ENCODE measurements at places on chromosomes 6 and 20.

DNA sequence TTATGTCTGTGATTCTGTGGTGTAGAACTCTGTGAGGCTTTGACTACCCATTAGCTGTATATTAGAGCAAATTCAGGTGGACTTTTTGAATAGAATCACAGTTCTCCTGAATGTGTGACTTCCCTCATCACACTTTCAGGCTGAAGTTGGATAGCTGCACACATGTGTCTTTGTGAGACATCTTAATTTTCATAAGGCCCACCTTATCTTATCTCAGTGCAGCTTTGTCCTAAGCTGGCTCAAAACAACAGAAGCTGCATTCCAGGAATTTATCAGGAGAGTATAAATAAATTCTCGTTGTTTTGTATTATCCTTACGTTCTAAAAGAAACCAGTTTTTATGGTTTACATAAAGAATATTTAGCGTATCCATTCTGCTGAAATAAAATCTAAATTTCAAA, 26.2 kb upstream of the SLC35D3 start:
- no peak for DNase-seq

DNA sequence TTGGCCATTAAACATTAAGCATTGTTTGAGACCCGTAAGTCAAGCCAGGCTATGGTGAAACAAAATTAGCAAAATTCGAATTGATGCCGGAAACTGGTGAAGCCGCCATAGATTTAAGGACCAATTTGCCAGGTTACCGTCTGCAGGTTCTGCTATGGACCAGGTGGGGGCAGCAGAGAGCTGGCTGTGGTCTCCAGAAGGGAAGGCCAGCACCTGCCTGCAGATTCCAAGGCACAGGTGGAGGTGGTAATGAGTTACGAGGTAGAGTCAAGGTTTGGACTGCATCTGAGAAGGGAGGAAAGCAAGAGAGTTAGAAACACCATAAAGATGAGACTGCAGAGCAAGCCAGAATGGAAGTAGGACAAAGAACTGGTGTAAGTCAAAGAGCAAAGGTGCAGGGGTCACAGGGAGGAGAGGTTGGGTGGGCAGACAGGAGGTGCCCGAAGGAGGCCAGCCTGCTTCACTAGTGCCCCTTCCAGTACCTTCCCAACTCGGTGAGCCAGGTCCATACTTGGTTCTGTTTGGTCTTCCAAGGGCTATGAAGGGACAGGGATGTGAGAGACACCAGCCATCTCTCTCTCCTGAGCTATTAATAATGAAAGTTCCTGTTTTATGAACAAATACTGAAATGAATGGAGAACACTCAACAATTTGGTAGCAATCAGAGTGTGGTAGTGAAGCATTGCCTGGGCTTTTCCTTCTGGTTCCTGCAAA, 131.6 kb upstream of the ESR1 start:
- peak; percentile 8 for DNase-seq

DNA sequence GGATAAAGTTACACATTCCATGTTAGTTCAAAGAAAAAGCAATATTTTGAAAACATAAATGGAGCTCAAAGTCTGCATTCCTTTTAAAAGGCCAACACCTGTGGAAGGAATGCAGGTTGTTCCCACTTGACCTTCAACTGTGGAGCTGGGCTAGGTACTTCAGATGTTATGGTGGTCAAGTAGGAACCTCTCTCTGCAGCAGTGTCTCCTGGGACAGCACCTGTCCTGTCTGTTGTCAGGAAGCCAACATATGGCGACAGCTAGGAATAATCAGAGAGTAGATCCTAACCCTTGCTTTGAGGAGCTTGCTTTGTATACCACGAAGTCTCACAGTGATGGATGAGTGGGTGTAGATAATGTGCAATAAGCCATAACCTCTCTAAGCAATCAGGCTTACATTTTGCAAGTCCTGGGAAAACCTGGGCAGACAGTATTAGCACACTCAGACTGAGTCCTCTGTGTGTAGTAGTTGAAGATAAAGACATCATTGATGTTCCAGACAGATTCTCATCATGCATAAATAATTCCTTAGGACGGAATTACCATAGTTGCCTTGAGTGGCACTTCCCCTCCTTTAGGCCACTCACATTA, 347.5 kb downstream of the PRL start:
- no peak for DNase-seq

DNA sequence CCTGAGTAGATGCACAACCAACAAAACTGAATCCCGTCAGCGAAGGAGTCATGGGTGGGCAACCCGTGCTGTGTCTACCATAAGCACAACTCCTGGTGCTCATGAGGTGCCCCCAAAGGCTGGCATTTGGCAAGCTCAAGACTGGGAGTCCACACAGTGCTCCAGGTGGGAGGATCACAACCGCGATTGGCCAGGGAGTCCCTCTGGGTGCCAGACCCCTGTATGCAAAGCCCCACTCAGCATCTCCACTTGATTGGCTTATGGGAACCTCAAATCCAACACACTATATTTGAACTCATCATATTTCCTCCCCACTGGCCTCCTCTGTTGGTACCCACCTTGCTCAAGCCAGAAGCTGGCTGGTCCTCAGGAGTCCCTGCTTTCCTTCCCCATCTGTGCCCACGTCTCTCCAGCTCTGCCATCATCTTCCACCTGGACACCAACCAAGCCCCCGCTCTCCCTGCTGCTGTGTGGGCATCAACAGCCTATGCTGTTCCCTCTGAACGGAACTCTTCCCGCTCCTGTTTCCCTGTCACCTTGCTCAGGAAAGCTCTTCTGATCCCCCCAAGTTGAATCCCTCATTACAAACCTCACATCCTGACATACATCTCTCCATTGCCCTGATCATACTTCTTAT, 142.3 kb upstream of the PTPN1 start:
- DNase-seq: no peak

DNA sequence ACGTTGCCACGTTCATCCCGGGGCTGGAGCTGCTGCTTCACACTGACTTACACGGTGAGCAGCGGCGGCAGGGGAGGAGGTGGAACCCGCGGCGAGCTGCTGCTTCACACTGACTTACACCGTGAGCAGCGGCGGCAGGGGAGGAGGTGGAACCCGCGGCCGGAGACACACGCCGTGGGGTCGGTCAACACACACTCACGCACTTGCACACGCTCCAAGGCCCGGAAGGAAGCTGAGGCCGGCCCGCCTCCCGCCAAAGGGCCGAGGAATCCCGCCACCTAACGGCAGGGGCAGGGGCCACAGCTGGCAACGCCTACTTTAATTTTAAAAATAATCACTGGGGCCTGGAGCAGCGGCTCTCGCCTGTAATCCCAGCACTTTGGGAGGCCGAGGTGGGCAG, 94.4 kb upstream of the FOXC1 start:
- no peak for DNase-seq

GRCh38 chr6:40399888-40400457, 187.2 kb downstream of the LRFN2 start:
- no peak for DNase-seq

GRCh38 chr20:43238266-43238665, 48.6 kb upstream of the PTPRT start:
- no peak for DNase-seq

GRCh38 chr6:76768556-76768955, 694.7 kb downstream of the HTR1B start:
- no peak for DNase-seq

- DNase-seq: no peak
These were observed 539.3 kb upstream of the ID4 start for GRCh38 chr6:19297880-19298279.

DNA sequence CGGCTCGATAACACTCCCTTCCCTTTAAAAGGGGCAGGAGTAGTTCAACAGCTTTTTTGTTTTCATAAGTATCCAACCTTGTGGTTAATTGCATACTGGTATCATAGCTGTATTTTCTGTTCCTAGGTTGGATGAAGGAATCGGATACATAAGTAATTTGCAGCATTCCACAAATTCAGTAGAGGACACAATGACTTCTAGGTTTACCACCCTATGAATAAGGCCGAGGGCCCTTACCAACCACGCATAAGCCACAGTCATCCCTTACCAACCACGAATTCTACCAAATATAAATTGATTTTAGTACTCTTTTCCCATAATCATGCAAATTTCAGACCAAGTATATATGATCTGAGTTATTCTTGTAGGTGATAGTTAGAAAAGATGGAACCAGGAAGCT, 36.3 kb downstream of the MCUR1 start:
- DNase-seq: no peak

DNA sequence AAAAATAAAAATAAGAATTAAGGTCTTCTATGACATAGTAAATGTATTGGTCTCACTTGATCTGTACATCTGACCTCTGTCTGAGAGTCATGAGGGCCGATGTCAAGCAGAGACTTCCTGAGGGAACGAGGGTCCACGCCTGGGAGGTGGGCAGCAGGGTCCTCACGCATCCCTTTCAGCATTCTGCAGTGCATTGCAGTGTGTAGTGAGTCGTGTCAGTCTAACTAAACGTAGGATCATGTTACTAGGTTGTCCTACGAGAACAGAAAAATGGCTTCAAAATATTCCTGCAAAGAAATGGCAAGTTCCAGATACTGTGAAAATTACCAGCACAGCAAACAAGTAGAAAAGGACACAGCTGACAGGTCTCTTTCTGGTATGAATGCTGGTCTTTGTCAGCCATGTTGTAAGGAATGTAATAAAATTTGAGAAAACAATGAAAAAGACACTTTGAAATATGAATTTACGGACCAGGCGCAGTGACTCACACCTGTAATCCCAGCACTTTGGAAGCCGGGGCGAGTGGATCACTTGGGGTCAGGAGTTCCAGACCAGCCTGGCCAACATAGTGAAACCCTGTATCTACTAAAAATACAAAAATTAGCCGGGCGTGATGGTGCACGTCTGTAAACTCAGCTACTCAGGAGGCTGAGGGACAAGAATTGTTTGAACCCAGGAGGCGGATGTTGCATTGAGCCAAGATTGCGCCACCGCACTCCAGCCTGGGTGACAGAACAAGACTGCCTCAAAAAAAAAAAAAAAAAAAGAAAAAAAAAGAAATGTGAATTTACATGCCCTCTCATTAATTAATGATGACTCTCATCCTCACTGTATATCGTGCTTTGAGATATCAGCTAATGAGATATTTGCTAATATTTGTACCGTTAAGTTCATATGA, 2.4 kb upstream of the AHCY start:
- no peak for DNase-seq

DNA sequence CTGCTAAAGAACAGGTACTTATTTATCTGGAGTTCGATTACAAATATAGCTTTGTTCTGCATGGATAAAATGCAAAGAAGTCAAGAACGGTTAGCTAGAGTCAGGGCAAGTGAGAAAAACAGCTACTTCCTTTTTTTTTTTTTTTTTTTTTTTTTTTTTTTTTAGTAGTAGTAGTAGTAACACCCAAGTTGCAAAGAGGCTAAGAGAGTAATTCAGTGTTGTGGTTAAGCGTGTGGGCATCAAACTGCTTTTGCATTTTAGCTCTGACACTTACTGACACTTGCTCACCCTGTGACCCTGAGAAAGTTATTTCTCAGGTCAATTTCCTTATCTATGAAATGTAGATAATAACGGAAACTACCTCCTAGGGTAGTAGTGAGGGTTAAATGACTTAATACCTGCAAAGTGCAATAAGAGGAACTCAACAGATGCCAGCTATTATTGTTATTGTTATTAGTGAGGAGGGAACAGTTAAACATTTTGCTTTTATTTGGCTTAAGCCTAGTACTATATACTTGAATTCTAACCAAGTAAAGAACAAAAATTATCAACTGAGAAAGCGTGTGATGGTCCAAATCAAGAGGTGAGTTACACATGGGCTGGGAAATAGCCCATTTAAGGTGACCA, 86.7 kb upstream of the BACH2 start:
- no peak for DNase-seq

DNA sequence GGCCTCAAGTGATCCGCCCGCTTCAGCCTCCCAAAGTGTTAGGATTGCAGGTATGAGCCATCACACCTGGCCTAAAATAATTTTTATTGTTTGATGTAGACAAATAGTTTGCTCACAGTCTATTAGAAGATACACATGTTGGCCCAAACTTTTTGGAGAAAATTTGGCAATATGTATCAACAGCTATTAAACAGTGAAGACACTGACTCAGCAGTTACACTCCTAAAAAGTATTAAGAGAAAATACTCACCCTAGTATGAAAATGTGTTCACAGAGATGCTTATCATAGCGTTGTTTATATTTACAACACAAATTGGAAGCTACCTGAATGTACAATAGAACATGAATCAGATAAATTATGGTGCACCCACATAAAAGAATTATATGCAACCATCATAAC, 173.1 kb downstream of the WDR27 start:
- no peak for DNase-seq

GRCh38 chr20:63657260-63657936, 714 bp upstream of the RTEL1 start:
- no peak for DNase-seq

- no peak for DNase-seq
These were observed 1.3 kb downstream of the PRND start for GRCh38 chr20:4722993-4723392.

DNA sequence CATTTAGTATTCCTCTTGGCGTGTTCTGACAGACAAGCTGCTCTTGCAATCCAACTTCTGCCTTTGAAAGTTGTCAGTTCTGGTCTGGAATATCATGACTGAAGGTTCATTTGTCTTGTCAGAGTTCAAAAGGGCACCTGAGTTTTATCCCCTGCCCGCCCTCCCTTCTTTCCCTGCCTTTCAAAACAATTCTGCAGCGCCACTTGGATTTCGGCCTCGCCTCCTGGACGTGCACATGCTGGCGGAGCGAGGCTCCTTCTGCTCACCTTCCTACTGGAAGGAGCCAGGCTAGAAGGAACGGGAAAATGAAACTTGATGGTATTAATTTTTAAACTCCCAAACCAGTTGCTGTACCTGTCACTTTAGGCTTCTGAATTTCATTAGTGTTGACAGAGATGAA, 55.7 kb upstream of the HDGFL1 start:
- no peak for DNase-seq

DNA sequence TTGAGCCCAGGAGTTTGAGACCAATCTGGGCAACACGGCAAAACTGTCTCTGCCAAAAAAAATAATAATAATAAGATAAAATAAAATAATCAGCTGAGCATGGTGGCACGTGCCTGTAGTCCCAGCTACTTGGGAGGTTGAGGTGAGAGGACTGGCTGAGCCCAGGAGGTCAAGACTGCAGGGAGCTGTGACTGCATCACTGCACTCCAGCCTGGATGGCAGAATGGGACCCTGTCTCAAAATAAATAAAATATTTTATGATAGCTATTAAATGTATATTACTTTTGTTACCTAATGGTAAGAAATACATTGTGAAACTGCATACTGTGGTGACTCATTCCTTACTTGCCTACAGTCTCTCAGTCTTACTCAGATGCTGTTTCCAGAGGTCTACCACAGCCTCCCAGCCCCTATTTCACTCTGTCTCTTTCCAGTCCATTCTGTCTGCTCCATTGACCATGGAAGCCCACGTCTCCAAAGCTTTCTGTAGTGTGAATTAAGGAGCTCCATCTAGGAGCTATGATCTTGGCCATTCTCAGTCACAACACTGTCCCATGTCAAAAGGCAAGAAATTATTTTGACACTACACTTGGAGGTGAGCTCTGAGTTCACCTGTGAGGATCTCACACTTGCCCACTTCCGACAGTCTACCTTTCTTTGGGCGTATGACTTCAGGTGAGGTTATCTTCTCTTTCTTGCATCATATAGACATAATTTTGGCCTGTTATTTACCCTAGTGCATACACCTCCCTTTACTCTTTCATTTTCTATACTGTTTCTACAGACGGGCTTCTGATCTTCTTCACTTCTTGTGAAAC, 22.4 kb upstream of the SNX9 start:
- no peak for DNase-seq

GRCh38 chr6:100296810-100297544, 167.7 kb downstream of the SIM1 start:
- no peak for DNase-seq
